ENCODE measurements at places on chromosomes 12 and 14. TPM values are rescaled to one million over a fixed set of nuclear protein-coding genes. Genes with fewer than 3 reads are reported as not detected.

The RNASE4 gene
- 0.37 TPM for total RNA-seq

The PLEK2 gene
- 2.9 TPM for total RNA-seq

The GLIPR1L2 gene
- 0.39 TPM for total RNA-seq

The SLC17A8 gene
- not detected for total RNA-seq

The DENR gene
- 64.1 TPM for total RNA-seq

The GPR137C gene
- total RNA-seq, result 0.14 TPM

The MYO1A gene
- total RNA-seq, result 2.4 TPM

The REM2 gene
- total RNA-seq, result 0.33 TPM

The SRRM4 gene
- not detected for total RNA-seq

The GLS2 gene
- total RNA-seq, result 8.7 TPM

The ITGB7 gene
- total RNA-seq, result 77.6 TPM

The NOVA1 gene
- total RNA-seq, result 0.35 TPM

The HAL gene
- 0.25 TPM for total RNA-seq

The CLEC1B gene
- total RNA-seq, result not detected

The SERPINA3 gene
- not detected for total RNA-seq

The ABCB9 gene
- 3.8 TPM for total RNA-seq

The RNF212B gene
- total RNA-seq, result not detected

The SERPINA10 gene
- total RNA-seq, result not detected

The RNFT2 gene
- total RNA-seq, result 15.0 TPM
